ENCODE measurements at places on chromosomes 12 and 14.
A peak's percentile ranks its signal among the peaks of the same experiment; 100 is the strongest.

GRCh38 chr12:93784339-93785086, 107.3 kb downstream of the CRADD start:
- H3K4me1 ChIP-seq, result peaks cover 3% of the 10 kb centered on the region
- peak overlapping the region; percentile 48 for H3K27ac ChIP-seq
- DNase-seq, result peak; percentile 44
- H3K4me3 ChIP-seq, result no peak overlapping the region
- no peaks in the 10 kb centered on the region for H3K27me3 ChIP-seq
- no peaks in the 10 kb centered on the region for H3K36me3 ChIP-seq

DNA sequence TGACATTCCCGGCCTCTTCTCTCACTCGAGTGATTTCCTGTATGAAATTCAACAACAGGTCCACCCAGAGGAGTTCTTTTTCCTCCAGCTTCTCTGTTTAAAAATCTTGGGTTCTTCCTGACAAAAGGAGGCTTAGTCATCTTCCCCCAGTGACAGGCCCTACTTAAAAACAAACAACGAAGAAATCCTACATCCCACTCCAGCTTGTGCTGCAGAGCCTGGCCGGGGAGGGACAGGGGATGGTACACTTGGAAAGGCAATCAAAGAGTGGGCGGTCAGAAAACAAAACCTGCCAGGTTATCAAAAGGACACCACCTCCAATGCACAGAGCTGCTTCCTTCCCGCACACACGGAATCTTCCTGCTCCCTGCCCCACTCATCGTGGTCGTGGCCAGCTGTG, 101.3 kb downstream of the CACNA1C start:
- H3K4me3 ChIP-seq, result no peak overlapping the region
- DNase-seq, result no peak
- H3K36me3 ChIP-seq, result no peaks in the 10 kb centered on the region
- H3K27ac ChIP-seq, result no peak overlapping the region

GRCh38 chr14:96146131-96146771, 58.4 kb upstream of the BDKRB2 start:
- DNase-seq, result peak; percentile 46
- H3K4me1 ChIP-seq, result peaks cover 4% of the 10 kb centered on the region
- peak overlapping the region; percentile 43 for H3K27ac ChIP-seq
- no peaks in the 10 kb centered on the region for H3K36me3 ChIP-seq
- H3K27me3 ChIP-seq, result no peaks in the 10 kb centered on the region

GRCh38 chr12:109803678-109804077, 29.5 kb downstream of the TRPV4 start:
- H3K27ac ChIP-seq, result no peak overlapping the region
- no peaks in the 10 kb centered on the region for H3K27me3 ChIP-seq
- no peak overlapping the region for H3K4me3 ChIP-seq
- no peak for DNase-seq
- H3K4me1 ChIP-seq, result no peaks in the 10 kb centered on the region

GRCh38 chr12:13195785-13196129, 769 bp upstream of the EMP1 start:
- no peak for DNase-seq
- H3K27me3 ChIP-seq, result no peaks in the 10 kb centered on the region
- H3K4me3 ChIP-seq, result no peak overlapping the region
- H3K36me3 ChIP-seq, result no peaks in the 10 kb centered on the region

DNA sequence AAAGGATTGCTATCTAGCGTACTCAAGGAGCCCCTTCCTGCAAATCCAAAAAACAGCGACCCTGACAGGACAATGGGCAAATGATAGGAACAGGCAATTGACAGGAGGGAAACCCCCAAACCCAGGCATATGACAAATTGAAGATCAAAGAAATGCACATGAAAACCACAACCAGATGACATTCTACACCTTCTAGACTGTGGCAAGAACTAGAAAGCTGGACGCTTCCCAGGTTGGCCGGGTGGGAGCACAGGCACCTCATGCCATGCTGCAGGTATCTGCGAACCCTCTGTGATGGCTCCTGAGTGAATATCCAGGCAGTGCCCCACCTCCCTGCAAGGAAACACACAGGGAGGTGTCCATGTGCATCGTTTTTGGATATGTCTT, 37.1 kb downstream of the CMKLR1 start:
- H3K4me3 ChIP-seq, result no peak overlapping the region
- DNase-seq, result no peak
- H3K27me3 ChIP-seq, result no peaks in the 10 kb centered on the region
- peaks cover 44% of the 10 kb centered on the region for H3K4me1 ChIP-seq

DNA sequence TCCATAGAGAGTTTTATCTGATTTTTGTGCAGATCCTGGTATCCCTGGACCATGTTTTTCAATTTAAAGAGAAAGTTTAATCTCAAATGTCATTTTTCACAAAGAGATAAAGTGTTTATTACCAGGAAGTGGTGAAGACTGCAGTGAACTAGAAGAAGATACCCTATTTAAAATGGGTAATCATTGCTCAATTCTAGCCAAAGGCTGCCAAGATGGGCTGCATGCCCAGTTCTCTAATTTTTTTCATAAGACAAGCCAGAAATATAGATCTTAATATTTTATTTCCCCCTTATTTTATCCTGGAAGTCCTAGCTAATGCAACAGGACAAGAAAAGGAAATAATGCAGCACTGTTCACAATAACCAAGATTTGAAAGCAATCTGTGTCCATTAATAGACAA, 343.5 kb downstream of the PCNX1 start:
- no peak overlapping the region for H3K27ac ChIP-seq
- no peaks in the 10 kb centered on the region for H3K27me3 ChIP-seq
- no peak overlapping the region for H3K4me3 ChIP-seq
- no peak for DNase-seq
- H3K36me3 ChIP-seq, result no peaks in the 10 kb centered on the region

Data from trophoblast cell (in vitro differentiated cells and primary cell).